Esophagus squamous epithelium (tissue), 5 donors: ENCODE measurements at places on chromosomes 11 and 22.

DNA sequence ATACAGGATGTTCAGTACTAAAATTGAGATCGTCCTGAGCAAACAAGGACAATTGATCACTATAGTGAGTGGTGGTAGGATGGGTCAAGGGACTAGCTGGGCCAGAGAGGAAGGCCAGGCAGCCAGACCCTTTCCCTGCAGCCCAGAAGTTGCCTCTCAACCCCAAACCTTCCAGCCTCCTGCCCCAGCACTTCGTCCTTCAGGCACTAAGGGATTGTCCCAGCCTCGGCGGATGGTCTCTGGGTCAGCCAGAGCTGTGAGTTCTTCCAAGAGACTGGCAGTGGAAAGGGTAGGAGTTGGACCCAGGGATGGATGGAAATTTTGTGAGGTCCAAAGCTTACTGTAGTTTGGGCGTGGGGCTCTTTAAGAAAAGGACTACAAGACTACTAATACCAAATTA, 3.6 kb upstream of the LMO1 start:
- DNase-seq: no peak

GRCh38 chr11:68694431-68695297, 10.3 kb downstream of the GAL start:
- no peak for DNase-seq

DNA sequence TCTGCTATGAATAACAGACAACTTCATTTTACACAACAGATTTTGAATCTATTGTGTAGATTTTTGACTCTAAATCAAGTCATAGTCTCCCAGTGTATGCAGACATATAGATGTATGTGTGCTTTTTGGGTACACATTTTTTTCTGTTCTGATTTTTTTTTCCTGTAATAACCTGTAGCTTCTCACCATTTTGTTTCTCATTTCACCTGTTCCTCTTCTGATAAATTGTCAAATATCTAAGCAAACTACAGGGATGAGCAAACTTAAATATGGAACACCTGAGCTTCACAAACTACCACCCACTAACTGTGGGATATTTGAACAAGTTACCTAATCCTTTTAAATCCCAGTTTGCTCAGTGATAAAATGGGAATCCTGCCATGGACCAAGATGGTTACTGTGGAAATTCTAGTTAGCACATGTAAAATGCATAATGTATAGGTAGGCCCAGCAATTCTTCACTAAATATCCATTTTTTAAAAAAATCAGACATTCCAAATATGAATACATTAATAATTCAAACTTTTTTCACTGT, 15.7 kb downstream of the LGR4 start:
- DNase-seq: no peak

DNA sequence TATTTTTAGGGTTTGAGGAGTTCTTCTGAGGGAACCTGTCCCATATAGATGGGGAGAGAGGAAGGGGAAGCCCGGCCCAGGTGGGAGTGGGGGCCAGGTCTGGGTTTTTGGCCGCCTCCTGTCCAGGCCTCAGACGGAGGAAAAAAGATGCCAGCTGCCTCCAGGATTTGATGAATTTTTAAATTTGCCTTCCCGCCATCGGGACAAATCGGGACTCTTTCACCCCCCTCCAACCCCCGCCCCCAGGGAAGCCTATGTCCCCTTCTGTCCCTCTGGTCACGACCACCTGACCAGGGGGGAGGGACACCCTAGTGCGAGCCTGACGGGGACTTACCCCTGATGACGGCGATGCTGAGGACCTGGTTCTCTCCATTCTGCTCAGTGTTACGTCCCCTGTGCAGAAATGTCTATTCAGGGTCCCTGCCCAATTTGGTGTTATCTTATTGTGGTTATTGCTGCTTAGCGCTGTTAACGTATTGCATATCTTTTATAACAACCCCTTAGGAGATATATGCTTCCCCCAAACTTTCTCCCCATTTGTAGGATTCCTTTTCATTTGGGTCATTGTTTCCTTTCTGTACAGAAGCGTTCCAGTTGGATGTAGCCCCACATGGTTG, 115.9 kb upstream of the GRK3 start:
- no peak for DNase-seq

DNA sequence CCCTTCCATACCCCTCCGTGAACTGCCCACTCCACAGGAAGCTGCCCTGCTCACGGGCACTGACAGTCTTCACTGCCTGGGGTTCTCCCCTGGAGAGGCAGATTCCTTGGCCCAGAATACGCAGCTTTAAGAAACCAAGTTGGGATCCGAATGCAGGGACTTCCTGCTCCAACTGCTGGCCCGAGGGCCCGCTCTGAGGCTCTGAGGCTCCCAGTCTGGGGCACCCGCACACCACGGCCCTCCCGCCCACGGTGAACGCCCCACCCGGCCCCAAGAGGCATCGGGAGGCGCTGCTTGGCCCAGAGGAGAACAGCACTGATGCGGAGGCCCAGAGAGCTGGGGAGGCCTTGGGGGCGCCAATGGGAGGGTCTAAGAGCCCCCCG, 42.3 kb downstream of the IGF2 start:
- DNase-seq: no peak

DNA sequence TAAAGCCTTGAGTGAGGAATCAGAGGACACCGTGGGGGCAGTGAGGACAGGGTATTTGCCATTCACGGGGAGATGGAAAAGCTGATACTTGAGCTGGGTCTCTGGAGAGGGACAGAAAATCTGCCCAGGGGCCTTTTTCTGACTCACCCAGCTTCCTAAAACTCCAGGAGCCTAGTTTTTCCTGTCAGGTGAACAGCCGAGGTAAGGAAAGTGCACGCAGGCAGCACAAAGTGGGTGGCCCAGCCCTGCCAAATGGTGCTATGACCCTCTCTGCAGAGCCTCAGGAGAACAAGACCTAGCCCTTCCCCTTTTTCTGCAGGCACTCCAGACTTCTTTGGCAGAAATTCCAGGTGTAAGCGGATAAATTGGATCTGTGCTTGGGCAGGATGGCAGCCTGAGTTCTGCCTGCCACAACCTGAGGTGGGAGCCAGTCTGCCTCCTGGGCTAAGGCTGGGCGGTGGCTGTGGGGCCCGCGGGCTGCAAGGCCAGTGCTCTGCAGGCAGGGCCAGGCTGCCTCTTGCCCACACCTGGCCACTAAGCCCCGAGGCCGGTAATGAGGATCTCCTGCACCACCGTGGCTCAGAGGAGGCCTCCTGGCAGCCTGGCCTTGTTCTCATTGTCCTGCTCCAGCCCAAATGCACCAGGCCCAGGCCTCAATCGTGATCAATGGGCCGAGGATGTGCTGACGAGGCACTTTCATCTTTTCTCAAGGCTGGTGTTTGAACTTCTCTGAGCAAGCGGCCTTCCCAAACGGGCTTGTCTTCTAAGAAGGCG, 72.9 kb upstream of the LMO1 start:
- DNase-seq: no peak

GRCh38 chr11:64000026-64000739, 13.9 kb downstream of the OTUB1 start:
- DNase-seq: no peak

- DNase-seq: no peak
Observed at GRCh38 chr22:48224332-48224731, 1461.9 kb downstream of the TBC1D22A start.
